ENCODE measurements at places on chromosomes 6 and 20.

- DNase-seq = no peak
Observed at GRCh38 chr6:63553208-63553607, 19.1 kb upstream of the LOC128125822 start.

DNA sequence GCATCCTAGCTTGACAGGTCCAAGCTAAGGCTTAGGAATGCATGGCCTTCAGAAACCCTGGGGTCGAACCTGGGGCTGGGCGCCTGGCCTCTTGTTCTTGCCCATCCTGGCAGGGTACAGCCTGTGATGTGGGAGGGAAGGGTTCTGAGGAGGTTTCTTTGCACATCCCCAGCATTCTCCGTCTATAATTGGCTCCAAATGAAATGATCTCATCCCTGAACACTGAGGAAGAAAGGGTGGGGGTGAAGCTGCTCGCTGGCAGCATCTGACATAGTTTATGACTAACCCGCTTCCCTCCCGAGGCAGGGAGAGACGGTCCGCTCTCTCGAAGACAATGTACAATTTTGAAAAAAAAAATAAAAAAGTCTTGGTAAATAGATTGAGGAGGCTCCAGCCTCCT, 67.1 kb upstream of the ZNFX1 start:
- peak; percentile 55 for DNase-seq

DNA sequence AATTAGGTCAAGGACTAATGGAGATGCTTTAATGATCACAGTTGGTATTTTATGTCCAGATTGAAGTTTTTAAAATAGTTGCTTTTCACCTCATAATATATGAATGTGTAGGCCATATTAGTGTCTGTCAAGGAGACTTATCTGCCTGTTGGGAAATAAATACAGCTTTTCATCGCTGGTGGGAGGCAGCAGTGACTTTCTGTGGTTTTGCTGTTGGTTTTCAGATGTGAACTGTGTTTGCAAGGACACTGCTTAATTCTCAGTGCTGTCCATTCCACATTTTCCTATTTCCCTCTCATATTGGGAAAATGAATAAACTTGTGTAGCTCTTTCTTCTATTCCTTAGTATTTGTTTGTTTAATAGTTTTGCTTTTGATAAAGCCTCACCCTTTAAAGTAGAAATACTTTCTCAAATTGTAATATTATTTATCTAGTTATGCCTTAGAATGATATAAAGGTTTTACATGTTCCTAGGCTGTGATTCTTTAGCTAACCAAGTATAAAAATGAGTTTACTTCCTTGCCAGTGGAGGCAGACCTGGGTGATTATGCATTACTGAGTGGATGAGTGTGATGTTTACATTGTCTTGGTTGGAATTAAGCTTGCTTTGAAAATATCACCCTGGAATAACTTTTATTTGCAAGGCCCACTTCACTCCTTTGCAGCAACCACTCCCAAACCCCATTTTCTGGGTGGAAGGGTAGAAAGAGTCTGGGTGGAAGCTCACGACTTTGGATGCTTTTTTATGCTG, 3.3 kb downstream of the PLCB4 start:
- peak; percentile 67 for DNase-seq

DNA sequence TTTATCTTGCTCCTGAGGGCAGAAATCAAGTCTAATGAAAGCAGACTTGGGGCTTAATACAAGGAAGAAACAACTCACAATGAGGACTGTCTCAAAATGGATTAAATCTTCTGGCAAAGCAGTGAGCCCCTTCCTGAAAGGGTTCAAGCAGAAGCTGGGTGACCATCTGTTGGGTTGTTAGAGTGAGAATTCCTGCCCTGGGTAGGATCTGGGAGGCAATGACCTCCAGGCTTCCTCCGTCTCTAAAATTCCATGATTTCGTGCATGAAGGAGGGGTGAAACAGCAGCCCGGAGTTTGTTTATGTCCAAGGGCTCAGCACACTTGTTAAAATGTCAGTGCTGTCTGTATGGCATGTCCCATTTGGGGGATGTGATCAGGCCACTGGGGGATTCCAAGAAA, 64.0 kb upstream of the KCNK16 start:
- DNase-seq = no peak

- DNase-seq = peak; percentile 34
Observed at GRCh38 chr6:54737247-54737646, 109.3 kb upstream of the FAM83B start.

GRCh38 chr20:48698507-48699267, 129.1 kb downstream of the PREX1 start:
- peak; percentile 30 for DNase-seq

DNA sequence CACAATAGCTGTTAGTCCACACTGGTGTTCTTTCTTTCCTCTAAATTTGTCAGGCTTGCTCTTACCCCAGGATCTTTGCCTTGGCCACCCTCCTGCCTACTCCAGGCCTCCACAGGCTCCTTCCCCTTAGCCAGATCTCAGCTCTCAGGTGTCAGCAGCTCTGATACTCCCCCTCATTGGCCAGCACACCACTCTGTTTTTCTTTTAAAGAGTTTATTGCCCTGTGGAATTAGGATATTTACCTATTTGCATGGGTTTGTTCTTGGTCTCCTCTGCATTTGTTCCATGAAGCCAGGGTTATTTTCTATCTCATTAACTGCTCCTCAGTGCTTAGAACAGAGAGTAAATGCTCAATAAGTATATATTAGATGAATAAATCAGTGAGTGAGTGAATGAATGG, 36.8 kb downstream of the GCNT2 start:
- peak; percentile 68 for DNase-seq

- no peak for DNase-seq
Observed at GRCh38 chr20:62370115-62370806, 3.1 kb upstream of the LAMA5 start.

DNA sequence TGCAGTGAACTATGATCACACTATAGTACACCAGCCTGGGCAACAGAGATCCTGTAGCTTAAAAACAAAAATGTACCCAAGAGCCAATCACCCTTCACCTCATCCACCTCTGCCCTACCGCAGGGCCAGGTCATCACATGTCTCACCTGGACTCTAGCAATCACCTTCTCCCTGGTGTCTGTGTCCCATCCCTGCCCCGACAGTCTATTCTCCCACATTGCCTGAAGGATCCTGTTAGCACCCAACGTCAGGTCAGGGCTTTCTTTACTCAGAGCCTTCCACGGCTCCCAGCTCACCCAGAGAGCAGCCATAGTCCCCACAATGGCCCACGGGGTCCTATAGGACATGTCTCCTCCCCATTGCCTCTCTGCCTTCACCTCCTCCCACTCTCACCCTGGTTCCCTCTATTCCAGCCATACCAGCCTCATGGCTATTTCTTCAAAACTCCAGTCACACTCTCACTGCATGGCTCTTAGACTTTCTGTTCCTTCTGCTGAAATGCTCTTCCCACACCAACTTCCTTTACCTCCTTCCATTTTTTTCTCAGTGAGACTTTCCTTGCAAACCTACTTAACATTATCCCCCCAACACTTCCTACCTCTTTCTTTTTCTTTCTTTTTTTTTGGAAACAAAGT, 22.5 kb upstream of the ARFGEF2 start:
- DNase-seq = no peak

DNA sequence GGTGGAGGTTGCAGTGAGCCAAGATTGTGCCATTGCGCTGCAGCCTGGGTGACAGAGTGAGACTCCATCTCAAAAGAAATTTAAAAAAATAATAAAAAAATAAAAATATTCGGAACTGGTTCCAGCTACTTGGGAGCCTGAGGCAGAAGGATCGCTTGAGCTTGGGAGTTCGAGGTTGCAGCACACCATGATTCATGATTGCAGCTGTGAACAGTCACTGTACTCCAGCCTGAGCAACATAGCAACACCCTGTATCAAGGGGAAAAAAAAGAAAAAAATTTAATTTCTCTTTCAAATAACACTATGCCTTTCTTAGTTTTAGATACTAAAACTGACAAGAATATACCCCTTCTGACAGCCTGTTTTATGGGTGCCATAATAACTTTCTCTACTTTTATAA, 10.5 kb downstream of the KDM1B start:
- DNase-seq = no peak

DNA sequence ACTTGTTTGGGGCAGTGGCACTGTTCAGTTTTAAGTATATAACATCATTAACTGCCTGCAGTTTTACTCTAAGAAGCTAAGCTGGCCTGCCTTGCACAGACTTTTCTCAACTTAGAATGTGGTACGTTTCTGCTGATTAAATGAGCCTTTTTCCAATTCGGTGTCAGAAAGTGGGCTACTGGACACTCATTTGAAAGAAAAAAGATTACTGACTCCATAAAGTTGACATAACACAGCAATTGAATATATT, 2.1 kb downstream of the ZMYND8 start:
- no peak for DNase-seq

GRCh38 chr6:145080651-145081050, 654.7 kb downstream of the EPM2A start:
- no peak for DNase-seq

- no peak for DNase-seq
Observed at GRCh38 chr20:45835825-45836224, 2.2 kb downstream of the SNX21 start.

- DNase-seq = no peak
Observed at GRCh38 chr20:34037121-34037520, 43.4 kb downstream of the RALY start.

DNA sequence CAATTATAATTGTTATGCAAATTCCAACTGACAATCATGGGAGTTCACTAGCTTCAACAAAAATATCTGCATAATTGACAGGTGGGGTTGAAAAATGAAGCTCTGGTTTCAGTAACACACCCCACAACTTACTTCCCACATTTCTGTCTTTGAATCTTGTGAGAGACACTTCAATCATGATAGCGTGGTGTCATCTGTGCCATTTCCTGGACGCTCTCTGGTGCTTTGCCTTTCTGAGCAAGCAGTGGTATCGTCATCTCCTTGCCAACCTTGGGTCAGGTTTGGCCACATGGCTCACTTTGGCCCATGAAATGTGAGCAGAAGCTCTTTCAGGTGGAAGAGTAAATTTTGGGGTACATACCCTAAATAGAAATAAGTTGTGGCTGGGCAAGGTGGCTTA, 10.2 kb downstream of the BMP7 start:
- DNase-seq = no peak

GRCh38 chr6:33944686-33945411, 141.0 kb upstream of the MLN start:
- no peak for DNase-seq

- DNase-seq = peak; percentile 20
Observed at GRCh38 chr6:105384004-105384403, 18.9 kb downstream of the PREP start.

DNA sequence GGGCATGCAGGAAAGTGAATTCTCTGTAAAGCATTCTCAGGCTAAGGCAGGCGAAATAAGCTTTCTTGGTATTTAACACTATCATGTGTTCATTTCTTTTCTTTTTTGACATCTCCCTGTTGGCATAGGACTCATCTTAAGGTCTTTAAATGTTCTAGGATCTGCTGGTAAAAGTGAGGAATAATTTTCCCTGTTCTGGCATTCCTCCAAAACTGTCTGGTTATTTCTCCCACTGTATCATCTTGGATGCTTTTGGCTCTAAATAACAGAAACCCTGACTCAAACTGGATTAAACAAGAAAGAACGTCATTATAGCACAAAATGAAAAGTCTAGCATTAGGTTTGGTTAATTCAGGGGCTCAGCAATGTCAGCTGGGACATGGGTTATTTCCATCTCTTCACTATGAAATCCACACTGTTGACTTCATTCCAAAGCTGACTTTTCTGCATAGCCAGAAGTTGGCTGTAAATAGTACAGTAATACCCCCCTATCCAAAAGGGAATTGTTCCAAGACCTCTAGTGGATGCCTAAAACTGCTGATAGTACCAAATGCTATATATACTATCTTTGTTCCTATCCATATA, 37.9 kb upstream of the SNAP25 start:
- no peak for DNase-seq

DNA sequence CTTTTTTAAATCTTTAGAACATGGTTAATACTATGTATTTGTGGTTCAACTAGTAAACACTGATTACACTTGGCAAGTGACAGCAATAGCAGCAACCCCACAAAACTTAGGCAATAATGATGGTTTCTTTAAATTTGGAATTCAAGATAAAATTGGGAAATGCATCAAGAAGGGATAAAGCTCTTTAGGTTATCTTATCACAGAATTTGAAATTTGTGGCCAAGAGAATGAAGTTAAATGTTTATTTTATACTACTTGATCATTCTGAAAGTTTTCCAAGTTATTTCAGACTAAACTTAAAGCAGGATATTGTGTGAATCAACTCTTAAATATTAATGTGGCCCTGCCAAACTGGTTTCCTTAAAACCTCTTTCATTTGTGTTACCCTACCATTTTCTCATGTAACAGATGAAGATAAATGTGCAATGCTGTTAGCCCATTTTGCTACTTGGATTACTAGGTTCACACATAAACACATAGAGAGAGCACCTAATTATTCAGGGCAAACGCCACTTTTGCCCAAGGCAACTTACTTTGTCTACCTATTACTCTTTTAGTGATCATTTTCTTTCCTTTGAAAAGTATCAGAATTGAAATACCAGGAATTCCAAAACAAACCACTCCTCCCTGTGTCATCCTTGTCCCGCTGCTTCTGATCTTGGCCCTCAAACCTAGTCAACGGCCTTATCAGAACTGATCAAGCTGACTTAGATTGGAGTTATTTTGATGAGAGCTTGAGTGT, 186.7 kb upstream of the TENT5A start:
- no peak for DNase-seq

DNA sequence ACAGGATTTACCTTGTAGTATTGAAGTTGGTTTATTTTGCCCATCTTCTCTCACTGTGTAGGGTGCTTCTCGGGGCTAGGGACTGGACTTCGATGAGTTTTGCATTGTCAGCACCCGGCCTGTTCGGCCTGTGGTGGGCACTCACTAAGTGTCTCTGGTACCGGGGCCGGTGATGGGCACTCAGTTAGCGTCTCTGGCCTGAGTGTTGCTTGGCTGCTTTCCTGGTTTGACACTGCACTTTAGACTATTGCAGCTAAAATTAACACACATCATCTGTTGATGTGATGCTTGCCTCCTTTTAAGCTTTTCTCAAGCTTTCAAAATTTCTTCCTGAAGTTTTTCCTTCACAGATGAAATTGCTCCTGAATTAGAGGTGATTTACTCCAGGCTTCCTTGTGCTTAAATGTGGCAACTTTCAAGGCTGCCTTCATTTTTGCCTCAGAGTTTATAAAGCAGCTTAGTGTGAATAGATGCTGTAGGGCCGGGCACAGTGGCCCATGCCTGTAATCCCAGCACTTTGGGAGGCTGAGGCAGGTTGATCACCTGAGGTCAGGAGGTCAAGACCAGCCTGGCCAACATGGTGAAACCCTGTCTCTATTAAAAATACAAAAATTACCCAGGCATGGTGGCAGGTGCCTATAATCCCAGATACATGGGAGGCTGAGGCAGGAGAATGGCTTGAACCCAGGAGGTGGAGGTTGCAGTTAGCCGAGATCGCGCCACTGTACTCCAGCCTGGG, 41.7 kb upstream of the TULP4 start:
- no peak for DNase-seq

GRCh38 chr20:1569415-1569881, 11.9 kb upstream of the SIRPD start:
- no peak for DNase-seq

DNA sequence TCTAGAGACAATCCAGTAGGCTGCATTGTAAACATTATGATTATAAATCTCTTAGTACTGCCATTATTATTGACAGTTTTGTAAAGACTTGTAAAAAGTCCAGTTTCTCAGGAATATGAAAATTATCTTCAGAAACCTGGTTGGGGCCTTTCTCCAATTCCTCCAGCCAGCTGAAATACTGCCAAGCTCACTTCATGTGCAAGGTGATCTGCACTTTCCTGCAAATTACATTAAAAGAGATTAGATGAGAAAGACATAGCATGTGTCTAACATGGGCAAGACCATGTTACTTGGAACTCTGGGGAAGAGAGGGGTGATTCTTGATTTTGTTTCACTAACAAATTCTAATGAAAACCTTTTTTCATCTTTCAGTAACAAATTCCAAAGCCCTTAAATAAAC, 24.0 kb downstream of the PGM3 start:
- no peak for DNase-seq

- DNase-seq = peak; percentile 65
Observed at GRCh38 chr6:14658886-14659561, 541.5 kb downstream of the CD83 start.

All from NCI-H69 (cell line).